Type B pancreatic cell (in vitro differentiated cells): ENCODE measurements at places on chromosomes 6 and 20. TPM values are rescaled to one million over a fixed set of nuclear protein-coding genes. Genes with fewer than 3 reads are reported as not detected.

The SLC35F1 gene
- total RNA-seq = 1.9 and 6.1 TPM in 2 replicates

DNA sequence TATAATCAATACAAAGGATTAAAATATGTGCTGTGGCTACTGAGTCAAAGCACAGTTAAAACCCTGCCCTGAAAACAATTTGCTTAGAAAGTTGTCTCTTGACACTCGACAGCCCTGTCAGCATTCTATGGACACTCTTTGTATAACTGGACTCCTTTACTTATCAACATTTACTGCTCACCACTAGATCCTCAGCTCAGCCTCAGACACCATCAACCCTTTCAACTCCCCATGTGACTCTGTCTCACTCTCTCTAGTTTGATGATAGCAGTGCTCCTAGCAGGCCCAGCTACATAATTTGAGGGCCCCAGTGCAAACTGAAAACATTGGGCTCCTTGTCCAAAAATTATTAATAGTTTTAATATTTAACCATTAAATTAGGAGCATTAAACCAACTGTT lies 181.8 kb downstream of the TENT5A start:
- DNase-seq = no peak
- no peak overlapping the region for H3K4me3 ChIP-seq
- H3K36me3 ChIP-seq = no peaks in the 10 kb centered on the region
- H3K27ac ChIP-seq = no peak overlapping the region
- no peaks in the 10 kb centered on the region for H3K4me1 ChIP-seq

- H3K36me3 ChIP-seq = no peaks in the 10 kb centered on the region
- H3K27me3 ChIP-seq = no peaks in the 10 kb centered on the region
Observed at GRCh38 chr6:81491454-81492101, 260.9 kb downstream of the TENT5A start.

DNA sequence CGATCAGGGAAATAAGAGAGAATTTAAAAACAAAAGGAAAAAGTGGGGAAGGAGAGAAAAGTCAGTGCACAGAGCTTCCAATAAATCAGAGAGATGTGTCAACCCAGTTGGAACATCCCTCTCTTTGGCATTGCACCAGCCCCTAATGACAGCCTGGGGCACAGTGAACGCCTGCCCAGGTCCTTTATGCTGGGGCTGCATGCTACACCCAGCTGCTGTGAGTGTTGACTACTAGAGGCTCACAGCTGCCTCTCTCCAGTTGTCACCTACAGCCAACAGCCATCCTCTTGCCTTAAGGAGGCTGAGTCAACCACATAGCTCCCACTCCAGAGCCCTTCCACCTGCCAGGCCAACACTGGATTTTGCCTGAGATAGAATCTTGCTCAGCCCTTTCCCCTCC lies 19.0 kb downstream of the OR2H2 start:
- no peak for DNase-seq
- peaks cover 42% of the 10 kb centered on the region for H3K36me3 ChIP-seq
- no peak overlapping the region for H3K27ac ChIP-seq

DNA sequence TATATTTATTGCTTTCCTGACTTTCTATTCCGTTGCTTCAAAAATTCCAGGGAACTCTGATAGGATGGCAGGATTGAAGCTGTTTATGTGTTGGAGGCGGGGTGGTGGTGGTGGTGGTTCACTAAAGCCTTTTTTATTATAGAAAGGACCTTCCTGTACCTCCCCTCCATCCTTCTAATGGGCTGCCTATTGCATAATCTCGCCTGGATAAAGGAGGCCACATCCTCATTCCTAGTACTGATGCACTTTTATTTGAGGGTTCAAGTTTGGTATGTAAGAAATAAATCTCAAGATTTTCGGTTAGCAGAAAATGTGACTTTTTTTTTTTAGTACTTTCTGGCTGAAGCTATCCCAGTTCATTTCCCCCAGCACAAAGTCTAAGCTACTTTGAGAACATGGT lies 18.7 kb upstream of the CTAGE9 start:
- no peak overlapping the region for H3K27ac ChIP-seq
- no peak overlapping the region for H3K4me3 ChIP-seq
- H3K36me3 ChIP-seq = no peaks in the 10 kb centered on the region
- no peak for DNase-seq
- no peaks in the 10 kb centered on the region for H3K4me1 ChIP-seq
- no peaks in the 10 kb centered on the region for H3K27me3 ChIP-seq
